SW480 (cell line): ENCODE measurements at places on chromosomes 7 and 10.

GRCh38 chr10:114392112-114392835 is 12.0 kb downstream of the AFAP1L2 start:
- no peak for DNase-seq

- DNase-seq: no peak
Observed at GRCh38 chr7:145212050-145212449, 376.2 kb upstream of the TPK1 start.

DNA sequence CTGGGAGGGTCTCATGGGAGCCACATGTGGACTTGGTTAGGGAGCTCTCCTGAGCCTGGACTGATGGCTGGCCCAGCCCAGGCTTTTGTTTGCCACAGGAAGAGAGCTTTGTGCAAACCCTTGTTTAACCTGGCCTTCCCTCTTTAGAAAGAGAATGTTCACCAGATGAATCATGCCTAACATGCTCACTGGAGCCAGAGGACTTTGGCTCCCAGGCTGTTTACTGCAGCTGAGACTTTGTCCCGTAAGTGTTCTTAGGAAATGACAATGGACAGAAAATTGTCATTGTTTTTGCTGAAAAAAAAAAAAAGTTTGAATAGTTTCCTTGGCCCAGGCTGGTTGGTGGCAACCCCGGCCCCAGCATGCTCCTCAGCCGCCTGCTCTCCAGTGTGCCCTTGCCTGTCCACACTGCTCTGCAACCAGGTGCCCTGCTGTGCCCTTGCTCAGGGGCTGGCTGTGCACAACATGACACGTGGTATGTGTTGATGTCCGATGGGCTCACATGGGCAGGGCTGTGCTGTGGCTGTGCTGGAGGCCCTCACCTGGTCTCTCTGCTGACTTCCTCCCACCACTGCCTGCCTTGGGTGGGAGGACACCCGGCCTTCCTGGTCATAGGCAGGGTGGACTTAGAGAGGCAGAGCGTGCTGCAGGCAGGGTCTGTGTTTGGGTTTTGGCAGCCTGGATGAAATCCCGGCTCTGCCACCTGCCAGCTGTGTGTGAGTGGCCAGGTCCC is 215.3 kb upstream of the ZNF32 start:
- peak; percentile 50 for DNase-seq

- DNase-seq: no peak
Observed at GRCh38 chr7:25260862-25261494, 32.7 kb upstream of the NPVF start.

DNA sequence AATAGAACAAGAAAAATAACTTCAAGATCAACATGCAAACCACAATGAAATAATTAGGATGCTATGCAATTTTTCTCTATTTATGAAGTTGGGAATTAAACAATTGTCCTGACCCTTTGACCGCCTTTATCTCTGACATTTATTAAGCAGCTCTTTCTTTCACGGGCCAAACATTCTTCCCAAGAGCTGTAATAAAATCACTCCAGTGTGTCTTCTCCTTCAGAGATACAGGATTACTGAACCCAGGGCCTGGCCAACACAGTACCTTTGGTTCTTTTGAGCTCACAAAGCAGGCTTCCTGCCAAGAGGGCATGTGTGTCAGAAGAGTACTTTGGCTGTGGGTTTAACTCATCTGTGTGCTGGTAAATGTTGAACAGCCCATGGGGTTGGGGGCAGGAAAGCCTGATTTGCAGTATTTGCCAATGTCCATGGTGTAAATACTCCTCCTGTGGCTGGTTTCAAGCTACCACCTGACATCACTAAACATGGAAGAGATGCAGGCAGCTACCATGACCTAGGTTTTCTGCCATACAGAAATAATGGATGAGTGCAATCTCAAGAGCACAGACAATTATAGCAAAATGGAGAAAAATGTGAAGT is 121.7 kb downstream of the FANK1 start:
- no peak for DNase-seq

GRCh38 chr10:113232928-113233511 is 283.0 kb downstream of the TCF7L2 start:
- DNase-seq: no peak

- no peak for DNase-seq
Observed at GRCh38 chr7:129615018-129615417, 3.5 kb downstream of the NRF1 start.

DNA sequence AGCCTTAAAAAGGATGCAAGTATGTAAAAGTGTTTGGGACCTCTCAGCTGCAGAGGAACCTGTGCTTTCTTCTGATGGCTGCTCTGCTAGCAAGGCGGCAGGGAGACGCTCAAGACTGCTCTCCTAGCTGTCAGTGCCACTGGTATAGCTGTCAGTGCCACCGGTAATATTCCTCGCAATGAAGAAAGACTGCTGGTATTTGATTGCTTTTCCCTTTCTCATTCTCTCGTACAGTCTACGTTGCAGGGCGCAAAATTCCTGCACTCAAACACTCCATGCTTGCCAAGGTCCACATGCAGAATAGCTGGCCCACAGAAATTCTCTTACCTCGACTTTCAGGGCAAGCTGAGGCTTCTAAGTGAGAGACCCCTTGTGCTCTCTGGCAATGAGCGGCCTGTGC is 432.6 kb upstream of the KLF6 start:
- no peak for DNase-seq

- no peak for DNase-seq
Observed at GRCh38 chr10:109996225-109996624, 11.6 kb upstream of the ADD3 start.

GRCh38 chr7:151724250-151724915 is 152.5 kb downstream of the PRKAG2 start:
- no peak for DNase-seq

DNA sequence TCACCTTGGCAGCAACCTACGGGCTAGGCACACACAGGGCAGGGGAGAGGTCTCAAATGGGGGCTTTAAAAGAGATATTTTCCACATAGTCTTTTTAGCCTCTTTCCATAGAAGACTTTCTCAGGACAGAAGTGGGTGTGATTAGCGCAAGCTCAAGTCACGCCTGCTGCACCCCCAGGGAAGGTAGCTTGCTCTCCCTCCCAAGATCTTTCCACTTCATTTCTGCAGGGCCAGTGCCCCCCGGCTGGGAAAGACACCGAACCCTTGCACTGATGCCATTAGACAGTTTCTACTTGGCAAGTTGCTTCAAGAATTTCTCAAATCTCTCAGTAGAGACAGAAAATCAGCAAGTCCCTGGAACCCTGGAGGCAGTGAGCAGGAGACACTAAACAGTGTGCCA is 19.4 kb downstream of the CHST15 start:
- DNase-seq: no peak

DNA sequence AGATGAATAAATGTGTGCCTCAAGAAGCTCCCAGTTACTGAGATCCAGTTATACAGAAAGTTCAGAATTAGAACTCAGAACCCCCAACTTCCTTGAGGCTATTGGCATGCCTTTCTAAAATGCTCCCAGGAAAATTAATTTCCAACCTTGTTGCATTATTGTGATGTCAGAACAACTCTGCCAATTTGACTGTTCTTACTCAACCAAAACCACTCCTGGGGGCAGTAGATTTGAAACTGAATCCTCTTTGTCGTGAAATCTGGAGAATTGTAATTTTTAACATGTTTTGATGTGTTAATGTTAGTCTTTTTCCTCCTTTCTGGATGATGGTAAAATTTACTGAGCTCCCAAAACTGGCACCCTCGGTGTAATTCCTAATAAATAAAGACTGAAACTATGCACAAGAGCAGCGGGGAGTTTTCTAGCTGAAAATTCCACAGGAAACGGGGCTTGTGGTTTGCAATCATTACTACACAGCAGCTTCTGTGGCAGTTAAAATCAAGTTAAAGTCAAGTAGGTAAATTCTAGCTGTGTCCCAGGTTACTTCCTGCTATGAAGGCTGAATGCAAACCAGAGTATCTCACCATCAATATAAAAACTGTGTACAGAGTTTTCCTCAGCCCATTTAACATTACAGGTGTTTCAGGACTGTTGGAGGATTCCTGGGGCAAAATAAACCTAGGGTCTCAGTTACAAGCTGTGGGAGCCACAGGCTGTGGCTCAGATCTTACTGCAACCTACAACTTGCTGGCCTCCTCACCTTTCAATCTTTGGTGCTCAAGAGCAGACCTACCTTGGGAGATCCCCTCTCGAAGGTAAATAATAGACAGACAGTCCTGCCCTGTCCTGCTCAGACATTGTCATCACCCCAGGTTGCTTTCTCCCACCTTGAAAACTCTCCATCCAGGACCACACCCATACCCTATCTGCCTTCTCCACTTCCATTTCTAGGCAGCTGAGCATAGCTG is 156.3 kb upstream of the KMT2E start:
- no peak for DNase-seq

- peak; percentile 16 for DNase-seq
Observed at GRCh38 chr7:69049326-69049725, 548.9 kb upstream of the AUTS2 start.

DNA sequence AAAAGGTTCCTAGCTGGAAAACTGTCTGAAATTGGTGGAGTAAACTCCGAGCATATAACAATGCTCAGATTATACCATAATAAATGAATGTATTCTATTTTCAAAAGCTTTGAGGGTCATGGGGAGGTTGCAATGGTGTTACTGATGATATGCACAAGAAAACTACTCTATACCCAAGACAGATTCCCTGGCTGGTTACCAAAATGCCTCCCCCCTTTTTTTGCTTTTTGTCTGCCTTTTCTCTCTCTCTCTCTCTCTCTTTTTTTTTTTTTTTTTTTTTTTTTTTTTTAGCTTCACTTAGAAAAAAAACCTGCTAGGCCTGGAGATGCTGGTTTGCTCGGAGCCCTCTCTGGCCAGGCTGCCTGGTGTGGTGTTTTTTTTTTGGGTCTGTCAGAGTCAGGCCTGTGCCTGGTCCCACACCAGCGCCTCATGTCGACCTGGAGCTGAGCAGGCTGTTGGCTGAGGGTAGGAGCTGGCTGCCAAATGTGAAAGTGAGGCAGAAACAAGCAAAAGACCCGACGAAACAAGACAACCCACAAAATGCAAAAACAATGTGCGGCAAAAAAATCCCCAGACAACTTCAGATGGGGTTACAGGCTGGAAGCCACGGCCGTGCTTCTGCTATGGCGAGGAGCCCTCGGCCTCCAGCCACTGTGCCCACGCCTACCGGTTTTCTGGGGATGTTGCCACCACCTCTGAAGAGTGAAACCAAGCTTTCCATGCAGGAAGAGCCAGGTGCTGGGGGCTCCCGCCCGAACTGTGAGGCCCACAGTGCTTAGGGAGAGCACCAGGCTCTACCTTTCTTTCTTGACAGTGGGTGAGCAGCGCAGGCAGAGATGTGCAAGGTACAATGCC is 59.9 kb upstream of the EFCAB10 start:
- no peak for DNase-seq

DNA sequence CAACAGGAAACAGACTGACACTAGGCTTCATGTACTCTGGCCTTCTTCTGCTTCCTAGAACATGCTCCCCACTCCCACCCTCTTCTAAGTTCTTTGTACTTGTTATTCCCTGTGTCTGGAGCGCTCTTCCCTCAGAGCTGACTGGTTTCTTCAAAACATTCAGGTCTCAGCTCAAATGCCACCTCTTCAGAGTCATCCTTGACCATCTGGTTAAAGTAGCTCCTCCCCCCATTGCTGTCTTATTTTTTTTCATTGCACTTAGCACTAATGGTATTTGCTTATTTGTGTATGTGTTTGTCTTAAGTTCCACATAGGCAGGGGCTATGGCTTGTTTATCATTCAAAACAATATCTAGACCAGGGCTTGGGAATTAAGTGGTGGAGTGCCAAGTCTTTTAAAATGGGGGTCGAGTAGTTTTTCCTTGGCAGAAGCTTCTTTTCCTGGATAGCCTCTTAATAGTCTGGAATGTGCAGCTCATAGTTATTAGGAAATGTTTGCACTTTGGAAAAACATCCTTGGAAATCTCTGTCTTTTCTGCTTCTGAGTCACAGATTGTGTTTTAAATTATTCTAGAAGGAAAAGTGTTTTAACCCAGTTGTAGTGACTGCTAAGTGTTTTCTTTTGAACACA is 60.0 kb downstream of the RALA start:
- DNase-seq: no peak

- no peak for DNase-seq
Observed at GRCh38 chr10:71228875-71229675, 16.7 kb downstream of the UNC5B start.

DNA sequence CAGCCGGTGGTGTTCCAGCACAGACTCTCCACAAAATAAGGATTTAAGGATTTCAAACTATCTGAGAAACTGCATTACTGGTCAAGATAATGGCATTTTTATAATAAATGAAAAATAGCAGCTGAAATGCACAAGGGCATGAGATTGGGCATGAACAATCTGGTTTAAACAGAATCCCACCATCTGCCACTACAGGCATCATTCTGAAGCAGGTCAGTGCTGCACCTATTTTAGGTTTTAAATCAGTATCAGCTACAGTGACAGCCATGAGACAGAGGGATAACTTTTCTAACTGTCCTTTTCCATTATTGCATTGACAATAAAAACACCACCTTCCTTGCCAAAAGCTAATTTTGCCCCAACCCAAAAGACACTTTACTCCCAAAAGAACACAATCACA is 186.8 kb downstream of the ETV1 start:
- no peak for DNase-seq

DNA sequence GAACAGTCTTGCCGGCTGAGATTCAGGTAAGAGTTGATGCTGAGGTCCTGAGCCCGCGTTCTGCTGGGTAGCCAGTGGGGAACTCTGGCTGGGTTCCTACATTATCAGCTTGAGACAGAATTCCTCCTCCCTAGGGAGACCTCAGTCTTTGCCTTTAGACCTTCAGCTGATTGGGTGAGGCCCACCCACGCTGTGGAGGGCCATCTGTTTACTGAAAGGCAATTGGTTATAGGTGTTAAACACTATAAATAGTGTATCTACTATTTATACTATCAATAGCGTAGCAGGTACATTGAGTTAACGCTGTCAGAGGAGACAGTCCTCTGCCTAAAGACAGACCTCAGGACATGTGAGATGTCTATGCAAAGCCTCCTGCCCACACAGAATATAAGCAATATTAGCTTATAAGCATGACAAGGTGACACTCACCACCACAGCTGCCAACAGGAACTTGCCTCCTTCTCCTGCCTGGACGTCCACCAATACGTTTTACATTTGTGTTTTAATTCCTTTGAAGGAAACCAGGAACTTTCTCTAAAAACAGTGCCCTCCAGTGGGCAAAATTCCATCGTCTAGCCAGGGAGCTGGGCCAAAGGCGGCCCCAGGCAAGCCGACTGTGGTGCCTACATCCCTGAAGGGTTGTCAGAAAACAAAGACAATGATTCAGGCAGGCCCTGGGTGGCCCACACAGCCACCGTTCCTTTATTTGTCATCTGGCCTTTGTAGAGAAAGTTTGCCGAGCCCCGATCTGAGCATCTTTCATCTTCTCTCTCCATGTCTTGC is 58.8 kb downstream of the INSIG1 start:
- peak; percentile 45 for DNase-seq

- no peak for DNase-seq
Observed at GRCh38 chr7:101575721-101576120, 53.4 kb downstream of the MYL10 start.

GRCh38 chr7:32221736-32222135 is 151.5 kb upstream of the PDE1C start:
- no peak for DNase-seq

- DNase-seq: no peak
Observed at GRCh38 chr7:147771344-147771743, 819.2 kb upstream of the C7orf33 start.

DNA sequence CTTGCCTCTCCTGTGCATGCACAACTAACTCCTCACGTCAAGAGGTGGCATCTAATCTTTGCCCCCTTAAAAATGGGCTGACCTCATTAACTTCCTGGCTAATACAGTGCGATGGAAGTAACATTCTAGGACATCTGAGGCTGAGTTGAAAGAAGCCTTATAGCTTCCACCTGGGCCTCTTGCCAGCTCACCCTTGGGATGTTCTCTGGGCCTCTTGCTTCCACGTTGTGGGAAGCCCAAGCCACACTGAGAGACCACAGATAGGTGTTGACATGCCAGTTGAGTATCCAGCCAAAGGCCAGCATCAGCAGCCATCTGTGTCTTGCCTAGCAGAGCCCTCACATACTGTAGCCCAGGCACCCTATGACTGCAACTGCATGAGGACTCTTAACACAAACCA is 60.8 kb upstream of the GDF10 start:
- DNase-seq: no peak
